ENCODE measurements at places on chromosomes 1 and 21.

DNA sequence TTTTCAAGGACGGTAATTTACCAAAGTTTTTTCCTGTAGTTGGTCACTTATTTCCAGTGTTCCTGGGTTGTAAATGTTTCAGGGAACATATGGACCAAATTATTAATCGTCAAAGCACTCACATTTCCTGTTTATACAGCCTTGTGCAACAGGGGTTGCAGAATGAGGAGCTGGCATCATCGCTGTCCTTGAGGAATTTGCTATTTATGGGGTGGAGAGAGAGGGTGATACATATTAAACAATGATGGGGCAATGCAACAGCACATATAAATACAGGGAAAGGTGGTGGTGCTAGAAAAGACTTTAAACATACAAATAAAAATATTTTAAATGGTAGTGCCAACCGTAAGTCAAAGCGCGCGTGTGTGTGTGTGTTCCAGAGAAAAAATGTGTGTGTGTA lies 369.8 kb downstream of the NPHP4 start:
- no peak for DNase-seq

- DNase-seq = no peak
Measured at GRCh38 chr1:244839656-244840055, 4.2 kb downstream of the COX20 start.

DNA sequence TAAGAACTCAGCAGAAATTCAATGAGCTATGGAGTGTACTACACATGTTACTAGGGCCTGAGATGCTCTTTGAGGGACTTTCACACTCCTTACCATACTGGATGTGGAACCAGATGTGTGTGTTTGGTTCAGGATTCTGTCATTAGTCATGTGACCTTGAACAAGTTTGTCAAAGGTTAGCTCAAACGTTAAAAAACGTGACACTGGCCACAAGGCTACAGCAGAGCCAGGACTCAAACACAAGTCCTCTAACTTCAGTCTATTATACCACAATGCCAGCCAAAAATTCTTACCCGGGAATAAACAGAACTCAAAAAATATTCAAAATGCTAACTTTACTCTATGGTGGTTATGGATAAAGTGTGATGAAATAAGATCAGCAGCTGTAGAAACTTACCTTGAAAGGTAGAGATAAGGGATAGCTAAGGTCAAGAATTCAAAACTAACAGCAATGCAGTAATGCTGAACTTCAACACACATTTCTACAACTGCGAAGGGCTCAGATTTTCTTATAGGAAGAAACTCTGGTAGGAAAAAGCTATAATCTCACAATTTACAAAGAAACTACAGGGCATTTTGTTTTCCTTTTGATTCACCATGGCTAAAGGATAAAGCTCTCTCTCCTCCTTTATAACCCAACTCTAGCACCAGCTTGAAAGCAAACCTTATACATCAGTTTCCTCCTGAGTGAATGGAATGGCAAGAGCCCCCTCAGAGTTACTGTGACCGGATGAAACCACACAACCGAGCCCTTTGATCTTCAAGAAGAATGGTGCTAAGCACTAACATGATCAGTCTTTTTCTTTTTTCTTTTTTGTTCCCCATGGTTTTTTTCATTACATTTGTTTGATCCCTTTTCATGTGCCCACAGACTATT lies 233.9 kb downstream of the SLC45A1 start:
- DNase-seq = no peak

GRCh38 chr1:202086579-202087350 lies 36.0 kb upstream of the GPR37L1 start:
- no peak for DNase-seq

DNA sequence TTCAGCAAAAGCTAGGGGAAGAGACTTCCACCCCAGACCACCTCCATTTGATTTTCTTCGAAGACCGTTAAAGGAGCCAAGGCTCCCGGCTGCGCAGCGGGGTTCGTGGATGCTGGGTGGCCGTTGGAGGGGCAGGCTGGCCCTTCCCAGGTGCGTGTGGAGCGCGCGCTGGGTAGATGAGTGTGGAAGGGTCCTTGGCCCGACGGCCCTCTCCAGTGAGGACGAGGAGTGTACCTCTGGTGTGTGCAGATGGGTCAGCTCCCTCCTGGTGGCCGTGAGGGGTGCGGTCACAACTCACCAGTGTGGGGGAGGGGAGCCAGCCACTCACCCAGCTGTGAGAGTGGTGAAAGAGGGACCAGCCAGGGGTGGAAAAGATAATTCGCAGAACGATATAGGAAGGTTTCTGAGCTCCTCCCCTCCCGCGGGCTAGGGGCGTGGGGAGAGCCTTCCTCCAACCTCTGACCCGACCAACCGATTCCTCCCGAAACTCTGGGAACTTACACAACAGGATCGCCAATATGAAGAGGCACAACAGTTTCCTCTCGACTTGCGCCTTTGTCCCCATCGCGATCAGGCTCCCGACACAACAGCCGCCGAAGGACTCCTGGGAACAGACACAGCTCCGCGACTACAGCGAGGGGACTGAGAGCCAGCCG lies at the start of gene F11R:
F11R (minus strand) TSS at position 644 of the 656 bp plus-strand sequence; CDS start at position 565, 79 bp downstream.
- DNase-seq = peak; percentile 62

DNA sequence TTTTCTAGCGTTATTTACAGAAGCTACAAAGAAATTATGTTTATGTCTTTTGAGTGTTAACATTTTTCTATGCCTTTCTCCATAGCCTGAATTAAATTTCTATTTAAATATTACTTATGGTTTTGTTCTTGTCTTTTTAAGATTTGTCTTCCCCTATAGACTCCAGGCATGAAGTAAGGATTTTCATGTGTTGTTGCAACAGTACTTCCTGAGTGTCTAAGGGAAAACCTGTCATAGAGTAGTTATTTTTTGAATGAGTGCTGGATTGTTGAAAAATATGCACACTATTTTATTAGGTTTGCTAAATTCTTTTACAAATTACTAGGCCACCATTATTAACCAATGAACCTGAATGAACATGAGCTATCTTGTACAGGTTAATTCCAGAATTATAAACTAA lies 27.1 kb downstream of the SAMSN1 start:
- DNase-seq = peak; percentile 48

- no peak for DNase-seq
Measured at GRCh38 chr21:46001821-46002681, 20.5 kb downstream of the COL6A1 start.

DNA sequence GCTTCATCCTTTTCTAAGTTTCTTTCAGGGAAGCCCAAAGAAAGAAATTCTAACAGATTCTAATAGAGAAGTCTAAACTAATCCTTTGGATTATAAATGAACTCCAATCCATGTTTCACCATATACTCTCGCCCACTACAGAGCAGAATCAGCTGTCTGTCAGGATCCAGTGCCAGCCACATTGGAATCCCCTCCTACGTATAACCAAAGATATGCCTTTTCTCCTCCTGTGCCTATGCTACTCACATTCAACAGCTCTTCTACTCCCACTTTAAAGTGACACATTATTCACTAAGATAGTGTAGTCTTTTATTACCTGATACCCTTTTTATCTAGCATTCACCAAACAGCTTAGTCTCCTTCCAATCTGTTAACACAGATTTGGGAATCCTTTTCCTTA lies 3.1 kb downstream of the ETV3 start:
- DNase-seq = no peak

GRCh38 chr1:230891413-230891812 lies 23.1 kb upstream of the C1orf198 start:
- DNase-seq = no peak

DNA sequence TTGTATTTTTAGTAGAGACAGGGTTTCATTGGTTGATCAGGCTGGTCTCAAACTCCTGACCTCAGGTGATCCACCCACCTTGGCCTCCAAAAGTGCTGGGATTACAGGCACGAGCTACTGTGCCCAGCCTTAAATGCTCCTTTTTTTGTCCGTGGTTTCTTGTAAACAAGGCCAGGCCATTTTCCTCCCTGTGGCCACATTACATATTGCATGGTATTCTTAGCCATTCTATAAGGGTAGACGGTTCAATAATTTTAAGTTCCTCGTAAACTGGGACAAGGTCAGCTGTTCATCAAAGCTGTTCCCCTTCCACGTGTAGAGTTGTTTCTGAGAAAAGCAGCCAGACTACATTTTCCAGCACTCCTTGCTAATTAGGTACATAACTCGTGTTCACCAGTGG lies 10.3 kb upstream of the LUZP1 start:
- DNase-seq = peak; percentile 35

DNA sequence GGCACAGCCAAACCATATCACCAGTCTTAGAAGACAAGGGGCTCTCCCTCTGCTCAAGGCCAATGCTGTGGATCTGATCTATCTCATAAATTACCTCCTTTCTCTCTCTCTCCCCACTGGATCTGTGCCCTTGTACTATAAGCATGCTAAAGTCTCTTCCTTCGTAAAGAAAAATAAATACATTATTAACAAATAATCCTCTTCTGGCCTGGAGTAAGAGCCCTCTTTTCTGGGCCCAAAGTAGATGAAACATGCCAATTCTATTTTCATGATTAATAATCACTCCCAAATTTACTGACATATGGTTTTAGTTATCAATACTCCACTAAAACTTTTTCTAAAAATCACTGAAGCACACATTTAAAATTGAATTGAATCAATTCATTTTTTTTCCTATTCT lies 889.7 kb downstream of the ADGRL2 start:
- DNase-seq = no peak

GRCh38 chr1:202834771-202835547 lies 24.2 kb downstream of the PCAT6 start:
- DNase-seq = no peak

DNA sequence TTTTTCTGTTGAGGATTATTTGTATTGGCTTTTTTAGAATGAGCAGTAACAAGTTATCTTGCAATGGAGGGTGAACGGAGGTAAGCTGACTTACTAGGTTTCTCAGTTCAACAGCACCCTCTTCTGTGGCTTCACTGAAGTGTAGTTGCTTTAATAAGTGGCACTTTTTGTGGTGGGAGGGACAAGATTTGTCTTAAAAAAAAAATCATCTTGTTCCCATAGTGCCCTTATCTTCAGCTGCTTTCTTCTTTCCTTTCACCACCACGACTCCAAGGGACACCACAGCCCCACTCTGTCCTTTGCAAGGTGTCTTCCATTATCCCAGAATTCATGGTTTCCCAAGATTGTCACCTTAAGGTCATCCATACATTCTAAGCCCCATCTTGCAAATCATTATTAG lies 92.9 kb downstream of the PIGK start:
- peak; percentile 63 for DNase-seq

DNA sequence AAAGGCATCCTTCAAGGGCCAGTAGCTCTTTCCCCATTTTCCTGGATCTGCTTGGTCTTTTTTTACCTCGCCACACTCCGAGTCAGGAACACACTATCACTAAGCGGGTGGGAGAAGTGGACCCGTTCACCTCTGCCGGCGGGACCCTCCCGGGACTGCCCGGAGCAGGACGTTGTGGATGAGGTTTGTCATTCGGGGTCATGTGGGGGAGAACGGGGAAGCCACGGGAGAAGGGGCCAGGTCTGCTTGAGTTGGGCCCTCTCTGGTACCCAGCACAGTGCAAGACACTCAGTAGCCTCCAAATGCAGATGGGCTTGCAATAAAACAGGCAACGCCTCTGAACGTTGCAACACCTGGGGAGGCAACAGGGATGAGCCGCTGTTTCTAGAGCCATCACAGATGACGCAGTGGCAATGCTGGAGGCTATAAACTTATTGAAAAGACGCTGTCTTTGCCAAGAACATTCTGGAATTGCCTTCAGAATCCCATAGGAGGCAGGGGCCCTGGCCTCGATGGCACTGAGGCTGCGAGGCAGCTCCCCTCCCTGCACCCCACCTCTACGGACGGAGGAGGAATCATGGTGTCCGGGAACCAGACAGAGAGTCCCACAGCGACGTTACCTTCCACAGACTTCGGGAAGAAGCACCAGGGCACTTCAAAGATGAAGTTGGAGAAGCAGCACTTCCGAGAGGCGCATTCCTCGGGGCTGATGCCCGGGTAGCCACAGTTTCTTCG lies 3.8 kb downstream of the TFF2 start:
- DNase-seq = no peak

DNA sequence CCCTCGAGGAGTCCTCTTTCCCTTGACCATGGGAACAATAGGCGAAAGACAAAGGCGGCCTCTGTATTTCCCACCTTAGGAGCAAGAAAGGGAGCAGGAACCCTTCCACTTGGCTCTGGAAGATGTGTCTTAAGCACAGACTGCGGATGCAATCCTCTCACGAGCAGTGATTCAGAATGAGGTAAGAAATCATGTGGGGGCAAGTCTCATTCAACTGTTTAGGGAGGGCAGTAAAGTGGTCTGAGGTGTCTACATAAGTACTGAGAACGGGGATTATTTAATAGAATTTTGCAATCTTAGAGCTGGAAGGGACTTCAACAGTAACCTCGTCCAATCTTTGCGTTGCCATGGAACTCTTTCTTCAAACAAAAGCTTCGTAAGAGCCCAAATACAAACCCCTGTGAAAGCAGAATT lies 1.6 kb upstream of the DYRK3 start:
- peak; percentile 82 for DNase-seq
